ENCODE measurements at places on chromosomes 7 and 10.

DNA sequence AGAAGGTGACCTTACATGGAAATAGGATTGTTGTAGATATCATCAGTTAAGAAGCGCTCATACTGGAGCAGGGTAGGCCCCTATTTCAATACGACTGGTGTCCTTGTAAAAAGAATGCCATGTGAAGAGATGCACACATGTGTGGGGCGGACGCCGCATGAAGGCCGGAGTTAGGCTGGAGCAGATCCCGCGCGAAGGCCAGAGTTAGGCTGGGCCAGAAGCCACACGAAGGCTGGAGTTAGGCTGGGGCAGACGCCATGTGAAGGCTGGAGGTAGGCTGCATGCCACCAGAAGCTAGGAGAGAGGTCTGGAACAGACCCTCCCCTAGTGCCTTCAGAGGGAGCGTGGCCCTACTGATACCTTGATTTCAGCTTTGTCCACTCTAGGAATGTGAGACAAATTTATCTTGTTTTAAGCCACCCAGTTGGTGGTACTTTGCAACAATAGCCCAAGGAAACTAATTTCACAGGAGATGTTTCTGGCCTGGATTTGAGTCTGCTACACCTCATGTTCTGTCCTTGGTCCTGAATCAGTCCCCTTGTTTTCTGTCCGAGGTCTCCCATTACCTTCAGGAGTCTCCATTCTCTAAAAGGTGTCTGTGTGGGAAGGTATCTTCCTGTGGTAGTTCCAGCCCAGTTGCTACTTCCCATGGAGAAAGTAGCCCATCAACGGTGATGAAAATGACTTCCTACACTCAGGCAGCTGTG, 585.8 kb downstream of the LRMDA start:
- H3K27me3 ChIP-seq = no peaks in the 10 kb centered on the region
- no peak overlapping the region for H3K4me3 ChIP-seq
- DNase-seq = no peak

DNA sequence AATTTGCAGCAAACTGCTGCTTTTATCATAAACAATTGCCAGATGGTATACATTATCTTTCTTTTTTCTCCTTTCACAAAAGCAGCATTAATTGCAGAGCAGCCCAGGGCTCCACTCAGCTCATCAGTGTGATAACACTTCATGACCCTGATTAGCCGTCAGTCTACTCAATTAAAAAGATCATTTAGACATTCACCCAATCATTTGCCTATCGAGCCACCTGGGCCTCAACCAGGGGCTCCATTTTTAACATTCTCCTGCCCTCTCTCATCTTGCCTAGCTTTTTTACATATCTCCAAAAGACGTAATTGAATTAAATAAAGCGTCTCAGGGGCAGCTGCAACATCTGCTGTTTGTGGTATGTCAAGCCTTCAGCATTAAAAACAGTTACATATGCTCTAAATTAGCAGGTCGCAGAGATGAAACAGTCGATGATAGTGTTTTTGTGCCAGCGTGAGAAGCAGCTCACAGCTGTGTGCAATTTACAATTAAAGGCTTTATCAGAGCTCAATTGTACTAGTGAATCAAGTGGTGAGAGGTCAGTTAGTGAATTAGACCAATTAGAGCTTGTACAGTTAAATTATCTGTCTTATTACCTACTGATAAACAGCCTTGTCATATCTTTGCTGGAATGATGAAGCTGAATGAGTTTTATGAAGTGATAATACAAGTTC, 522.5 kb downstream of the ETV1 start:
- no peaks in the 10 kb centered on the region for H3K36me3 ChIP-seq
- H3K4me3 ChIP-seq = no peak overlapping the region
- no peak overlapping the region for H3K27ac ChIP-seq
- no peaks in the 10 kb centered on the region for H3K27me3 ChIP-seq

GRCh38 chr10:50527442-50528043, 96.2 kb downstream of the SGMS1 start:
- H3K27me3 ChIP-seq = no peaks in the 10 kb centered on the region
- H3K36me3 ChIP-seq = no peaks in the 10 kb centered on the region
- no peak overlapping the region for H3K27ac ChIP-seq
- no peak for DNase-seq
- no peak overlapping the region for H3K4me3 ChIP-seq

GRCh38 chr7:98802781-98803110, 67.1 kb downstream of the TMEM130 start:
- H3K27ac ChIP-seq = no peak overlapping the region
- H3K4me1 ChIP-seq = peaks cover 4% of the 10 kb centered on the region
- H3K4me3 ChIP-seq = no peak overlapping the region
- H3K36me3 ChIP-seq = no peaks in the 10 kb centered on the region

GRCh38 chr10:11336722-11337162, 274.7 kb downstream of the USP6NL start:
- H3K27me3 ChIP-seq = no peaks in the 10 kb centered on the region
- H3K36me3 ChIP-seq = no peaks in the 10 kb centered on the region
- peaks cover 8% of the 10 kb centered on the region for H3K4me1 ChIP-seq
- H3K4me3 ChIP-seq = no peak overlapping the region

GRCh38 chr7:98288064-98288823, 6.8 kb downstream of the BRI3 start:
- H3K36me3 ChIP-seq = peaks cover 54% of the 10 kb centered on the region
- no peaks in the 10 kb centered on the region for H3K27me3 ChIP-seq
- peaks cover 44% of the 10 kb centered on the region for H3K4me1 ChIP-seq

DNA sequence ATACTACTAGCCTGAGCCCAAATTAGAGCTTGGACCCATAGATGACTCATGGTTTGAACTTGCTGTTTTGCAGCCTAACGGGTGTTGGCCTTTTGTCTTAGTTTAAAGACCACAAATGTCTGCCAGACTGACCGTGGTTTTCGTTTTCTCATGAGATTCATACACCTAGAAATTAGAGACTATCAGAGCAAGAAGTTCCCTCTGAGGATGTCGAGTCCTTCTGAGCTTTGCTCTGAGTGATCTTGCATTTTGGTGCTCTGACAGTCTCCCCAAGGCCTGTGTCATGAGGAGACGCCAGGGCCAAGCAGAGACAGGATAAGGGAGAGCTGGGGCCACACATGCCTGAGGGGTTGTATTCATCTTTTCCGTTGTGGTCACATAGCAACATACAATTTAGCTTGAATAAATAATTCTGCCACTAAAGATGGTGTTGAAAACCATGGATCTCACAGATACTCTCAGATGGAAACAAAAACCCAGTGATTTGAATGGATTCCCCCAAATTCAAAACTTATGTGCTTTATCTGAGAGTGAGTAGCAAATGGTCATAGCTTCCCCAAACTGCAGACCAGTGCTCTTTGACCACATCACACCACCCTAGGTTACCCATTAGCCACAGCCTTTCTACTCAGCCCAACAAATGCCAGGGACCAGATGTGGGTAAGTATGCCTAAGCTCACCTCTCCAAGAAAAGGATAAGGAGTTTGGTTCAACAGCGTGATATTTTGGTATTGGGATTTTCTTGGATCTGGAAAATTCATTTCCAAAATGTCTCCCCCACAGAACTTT, 762.0 kb upstream of the IGFBP3 start:
- H3K36me3 ChIP-seq = no peaks in the 10 kb centered on the region
- peaks cover 9% of the 10 kb centered on the region for H3K4me1 ChIP-seq
- H3K4me3 ChIP-seq = no peak overlapping the region
- no peak for DNase-seq
- H3K27ac ChIP-seq = no peak overlapping the region

- peak; percentile 39 for DNase-seq
- no peak overlapping the region for H3K27ac ChIP-seq
- H3K4me1 ChIP-seq = no peaks in the 10 kb centered on the region
- H3K27me3 ChIP-seq = no peaks in the 10 kb centered on the region
- no peaks in the 10 kb centered on the region for H3K36me3 ChIP-seq
Observed at GRCh38 chr10:131788386-131788785, 112.4 kb upstream of the PPP2R2D start.

GRCh38 chr10:80436446-80437098, 17.5 kb upstream of the TSPAN14 start:
- no peaks in the 10 kb centered on the region for H3K4me1 ChIP-seq
- DNase-seq = no peak
- no peaks in the 10 kb centered on the region for H3K27me3 ChIP-seq
- no peak overlapping the region for H3K27ac ChIP-seq

- H3K27me3 ChIP-seq = no peaks in the 10 kb centered on the region
- H3K4me1 ChIP-seq = peaks cover 44% of the 10 kb centered on the region
- H3K4me3 ChIP-seq = no peak overlapping the region
- peak overlapping the region; percentile 85 for H3K27ac ChIP-seq
- no peak for DNase-seq
Observed at GRCh38 chr7:50667338-50667737, 102.1 kb upstream of the DDC start.

DNA sequence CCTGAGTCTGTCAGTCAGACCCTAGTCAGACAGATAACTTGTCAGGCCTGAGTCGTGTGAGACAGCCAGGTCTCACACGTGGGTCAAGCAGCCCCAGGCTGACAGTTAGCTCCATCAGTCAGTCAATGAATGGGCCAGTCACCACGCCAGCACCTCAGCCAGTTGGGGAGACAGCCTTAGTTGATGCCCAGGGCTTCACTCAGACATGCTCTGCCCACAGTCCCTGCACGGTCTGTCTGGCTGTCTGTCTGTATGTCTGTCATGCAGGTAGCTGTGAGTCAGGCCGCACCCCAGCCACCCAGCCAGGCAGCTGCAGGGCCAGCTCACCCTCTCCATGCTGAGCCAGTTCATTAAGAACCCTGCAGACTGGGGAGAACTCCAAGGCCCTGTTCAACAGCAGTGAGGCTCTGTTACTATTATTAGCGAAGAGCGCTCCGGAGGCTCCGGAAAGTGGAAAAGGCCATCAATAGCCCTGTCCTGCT, 141.1 kb upstream of the PCBD1 start:
- DNase-seq = no peak
- no peak overlapping the region for H3K4me3 ChIP-seq
- H3K27ac ChIP-seq = no peak overlapping the region
- H3K36me3 ChIP-seq = no peaks in the 10 kb centered on the region

GRCh38 chr10:67959839-67960476, 75.5 kb downstream of the SIRT1 start:
- no peaks in the 10 kb centered on the region for H3K4me1 ChIP-seq
- no peak for DNase-seq
- H3K27me3 ChIP-seq = no peaks in the 10 kb centered on the region
- H3K4me3 ChIP-seq = no peak overlapping the region

DNA sequence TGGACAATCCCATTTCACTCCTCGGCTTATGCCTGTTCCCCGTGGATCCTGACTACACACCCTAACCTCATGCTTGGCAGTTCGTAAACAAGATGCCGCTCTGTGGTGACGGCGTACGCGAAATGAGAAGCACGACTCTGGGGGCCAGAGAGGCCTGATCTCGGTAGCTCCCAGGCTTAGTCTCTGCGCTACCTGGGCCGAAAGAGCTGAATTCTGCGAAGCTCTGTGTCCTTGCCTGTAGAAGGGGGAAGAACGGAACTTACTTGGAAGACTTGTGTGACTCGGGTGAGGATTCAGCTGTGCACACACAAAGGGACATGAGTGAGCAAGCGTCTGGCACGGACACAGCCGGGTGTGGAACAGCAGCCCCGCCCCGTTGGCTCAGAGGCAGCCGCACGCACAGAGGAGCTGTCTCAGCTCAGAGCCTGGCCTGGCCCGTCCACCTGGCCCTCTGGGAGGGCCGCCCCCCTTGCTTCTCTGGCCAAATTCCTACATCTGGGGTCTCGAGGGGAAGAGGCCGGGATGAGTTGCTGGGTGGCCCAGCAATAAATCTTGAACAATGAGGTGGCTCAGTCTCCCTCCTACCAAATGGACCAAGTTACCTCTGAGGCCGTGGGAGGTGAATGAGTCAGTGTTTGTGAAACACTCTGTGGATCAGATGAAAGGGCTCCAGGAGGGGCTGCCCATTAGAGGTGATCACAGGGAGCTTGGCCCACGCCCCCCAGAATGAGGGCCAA, 83.8 kb downstream of the PDGFA start:
- DNase-seq = no peak
- H3K27ac ChIP-seq = no peak overlapping the region
- H3K4me1 ChIP-seq = no peaks in the 10 kb centered on the region
- no peaks in the 10 kb centered on the region for H3K27me3 ChIP-seq
